Activated CD4-positive, alpha-beta T cell treated with anti-CD3 and anti-CD28 coated beads, Interleukin-2, amount 50 U/mL, for 24 hours (primary cell): ENCODE measurements at places on chromosomes 12 and 14.

DNA sequence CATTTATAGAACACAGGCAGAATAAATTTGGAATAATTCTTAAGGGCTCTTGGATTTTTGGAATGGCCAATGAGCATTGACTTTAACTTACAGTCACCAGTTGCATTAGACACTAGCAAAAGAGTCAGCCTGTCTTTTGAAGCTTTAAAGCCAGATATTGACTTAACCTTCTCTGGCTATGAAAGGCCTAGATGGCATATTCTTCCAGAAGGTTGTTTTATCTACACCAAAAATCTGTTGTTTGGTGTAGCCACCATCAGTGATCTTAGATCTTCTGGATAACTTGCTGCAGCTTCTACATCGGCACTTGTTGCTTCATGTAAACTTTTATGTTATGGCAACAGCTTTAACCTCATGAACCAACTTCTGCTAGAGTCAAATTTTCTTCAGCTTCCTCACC, 10.4 kb downstream of the PCNX1 start:
- no peak for DNase-seq

DNA sequence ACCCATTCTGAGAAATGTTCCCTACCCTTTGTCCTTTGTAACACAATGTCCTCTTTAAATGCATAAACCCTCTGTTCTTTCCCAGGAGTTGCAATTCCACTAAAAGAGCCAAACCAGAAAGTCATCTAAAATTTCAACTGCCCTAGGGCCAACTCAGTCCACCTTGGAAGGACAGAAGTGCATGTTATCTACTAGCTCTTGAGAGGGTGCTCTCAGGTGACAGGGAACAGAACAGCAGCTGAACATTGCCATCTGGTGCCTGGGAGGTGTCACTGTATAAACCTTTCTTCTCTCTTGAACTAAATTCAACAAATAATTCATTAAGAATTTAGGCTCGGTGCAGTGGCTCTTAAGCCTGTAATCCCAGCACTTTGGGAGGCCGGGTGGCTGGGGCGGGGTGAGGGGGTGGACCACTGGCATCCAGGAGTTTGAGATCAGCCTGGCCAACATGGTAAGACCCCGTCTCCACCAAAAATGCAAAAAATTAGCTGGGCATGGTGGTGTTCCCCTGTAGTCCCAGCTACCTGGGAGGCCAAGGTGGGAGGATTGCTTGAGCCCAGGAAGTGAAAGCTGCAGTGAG, 10.3 kb upstream of the FERMT2 start:
- no peak for DNase-seq

DNA sequence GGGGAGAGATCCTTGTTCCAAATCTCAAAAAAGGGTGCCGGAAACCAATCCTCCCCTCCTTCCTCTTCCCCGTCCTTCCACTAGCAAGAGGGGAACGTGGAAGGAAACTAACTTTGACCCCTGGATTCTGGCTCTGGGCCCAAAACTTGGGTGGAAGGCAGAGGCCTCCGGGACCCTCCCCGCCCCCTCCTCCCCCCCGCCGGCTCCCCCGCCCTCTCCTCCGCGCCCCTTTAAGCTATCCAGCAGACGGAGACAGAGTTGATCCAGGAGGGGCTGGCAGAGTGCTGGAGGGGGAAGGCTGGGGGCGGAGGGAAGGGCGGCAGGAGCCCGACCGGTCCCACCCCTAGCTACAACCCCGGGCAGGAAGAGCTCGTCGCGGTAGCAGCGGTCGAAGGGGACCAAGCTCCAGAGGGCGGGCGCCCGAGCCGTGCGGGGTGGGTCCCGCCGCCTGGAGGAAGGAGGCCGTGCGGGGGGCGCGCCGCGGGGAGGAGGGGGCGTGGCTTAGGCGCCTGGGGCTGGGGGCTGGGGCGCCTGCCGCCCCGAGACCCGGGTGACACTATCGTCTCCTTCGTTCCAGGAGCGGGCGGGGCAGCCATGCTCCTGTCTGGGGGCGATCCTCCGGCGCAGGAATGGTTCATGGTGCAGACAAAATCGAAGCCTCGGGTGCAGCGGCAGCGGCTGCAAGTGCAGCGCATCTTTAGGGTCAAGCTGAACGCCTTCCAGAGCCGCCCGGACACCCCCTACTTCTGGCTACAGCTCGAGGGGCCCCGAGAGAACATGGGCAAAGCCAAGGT, at the start of gene NYNRIN:
Gene NYNRIN (plus strand): TSS at position 351 of the 794 bp plus-strand sequence. CDS start 244 bp downstream, at position 595.
- no peak for DNase-seq

- DNase-seq, result peak; percentile 42
Measured at GRCh38 chr12:110670161-110670701, 18.7 kb downstream of the HVCN1 start.

DNA sequence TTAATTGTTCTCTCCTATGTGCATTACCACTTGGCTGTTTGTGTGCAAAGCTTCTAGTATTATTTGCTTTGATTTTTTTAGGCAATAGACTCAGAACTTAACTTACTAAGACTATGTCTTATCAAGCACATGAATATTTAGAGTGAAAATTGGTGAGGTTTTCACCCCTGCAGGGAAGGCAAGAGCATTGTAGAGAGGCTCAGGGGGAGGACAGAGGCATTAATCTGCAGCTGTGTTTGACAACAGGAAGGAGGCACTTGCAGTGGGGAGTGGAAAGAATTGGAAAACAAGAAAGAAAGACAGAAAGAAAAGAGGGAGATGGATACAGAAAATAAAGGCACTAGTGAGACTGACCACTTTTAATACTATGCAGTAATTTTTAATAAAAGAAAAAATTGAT, 431.6 kb downstream of the PDZRN4 start:
- no peak for DNase-seq

DNA sequence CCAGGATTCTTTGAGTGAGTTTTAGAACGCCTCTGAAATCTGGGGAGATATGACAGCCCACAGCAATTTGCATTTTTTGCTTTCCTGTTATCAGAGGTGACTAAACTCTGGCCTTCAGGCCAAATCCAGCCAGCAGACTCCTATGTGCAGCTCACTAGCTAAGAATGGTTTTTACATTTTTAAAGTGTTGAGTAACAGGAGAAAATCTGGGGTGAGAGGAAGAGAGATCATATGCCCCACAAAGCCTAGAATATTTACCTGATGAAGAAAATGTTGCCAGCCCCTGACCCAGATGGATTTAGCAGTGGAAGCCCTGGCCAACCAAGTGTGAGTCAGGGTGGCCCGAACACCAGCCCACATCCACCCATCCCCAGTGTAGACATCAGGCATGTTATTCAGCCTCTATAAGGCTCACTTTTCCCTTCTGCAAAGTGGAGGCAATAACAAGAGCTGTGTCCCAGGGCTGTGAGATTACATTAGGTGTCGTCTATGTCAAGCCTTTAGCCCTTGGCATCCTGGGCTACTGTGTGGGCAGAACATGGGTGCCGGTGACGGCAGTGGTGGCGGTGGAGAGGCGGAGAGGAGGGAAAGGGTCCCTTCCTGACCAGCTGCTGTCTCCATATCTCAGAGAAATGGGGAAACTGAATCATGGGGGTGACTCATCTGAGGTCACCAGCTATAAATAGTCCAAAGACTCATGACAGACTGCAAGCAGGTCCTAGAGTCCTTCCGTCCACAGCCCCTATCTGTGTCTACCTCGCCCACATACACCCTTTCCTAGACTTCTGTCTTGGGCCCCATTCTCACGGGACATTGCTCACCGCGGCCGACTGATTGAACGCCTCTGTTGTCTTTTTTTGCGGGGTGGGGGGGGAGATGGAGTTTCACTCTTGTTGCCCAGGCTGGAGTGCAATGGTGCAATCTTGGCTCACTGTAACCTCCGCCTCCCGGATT, 32.6 kb upstream of the CD9 start:
- DNase-seq, result peak; percentile 72

DNA sequence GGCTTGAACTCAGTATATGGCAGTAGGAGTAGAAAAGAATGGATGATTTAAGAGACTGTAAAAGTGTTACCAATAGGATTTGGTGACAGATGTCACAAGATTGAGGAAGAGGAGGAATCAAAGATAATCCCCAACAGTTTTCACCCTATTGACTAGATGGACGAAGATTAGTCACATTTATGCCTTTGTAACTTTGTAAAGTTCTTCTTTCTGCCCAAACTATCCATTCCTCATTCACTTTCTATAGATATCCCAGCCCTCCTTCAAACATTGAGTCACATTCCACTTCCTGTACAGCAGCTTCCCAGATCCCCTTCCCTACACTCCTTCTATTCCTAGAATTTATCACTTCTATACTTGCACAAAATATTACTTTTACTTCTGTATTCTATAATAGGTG, 207.9 kb downstream of the BTG1 start:
- DNase-seq, result no peak

GRCh38 chr12:127819056-127819455, 447.9 kb upstream of the TMEM132C start:
- no peak for DNase-seq

- DNase-seq, result no peak
Measured at GRCh38 chr12:79301181-79301580, 389.6 kb downstream of the PAWR start.

- no peak for DNase-seq
Measured at GRCh38 chr12:117402363-117402762, 40.9 kb upstream of the NOS1 start.

GRCh38 chr12:31406345-31406744, 80.4 kb upstream of the SINHCAF start:
- no peak for DNase-seq

- DNase-seq, result no peak
Measured at GRCh38 chr12:103561174-103561573, 25.9 kb upstream of the STAB2 start.

- no peak for DNase-seq
Measured at GRCh38 chr14:94884616-94885230, 114.8 kb upstream of the GSC start.
